ENCODE measurements at places on chromosomes 6 and 20.

DNA sequence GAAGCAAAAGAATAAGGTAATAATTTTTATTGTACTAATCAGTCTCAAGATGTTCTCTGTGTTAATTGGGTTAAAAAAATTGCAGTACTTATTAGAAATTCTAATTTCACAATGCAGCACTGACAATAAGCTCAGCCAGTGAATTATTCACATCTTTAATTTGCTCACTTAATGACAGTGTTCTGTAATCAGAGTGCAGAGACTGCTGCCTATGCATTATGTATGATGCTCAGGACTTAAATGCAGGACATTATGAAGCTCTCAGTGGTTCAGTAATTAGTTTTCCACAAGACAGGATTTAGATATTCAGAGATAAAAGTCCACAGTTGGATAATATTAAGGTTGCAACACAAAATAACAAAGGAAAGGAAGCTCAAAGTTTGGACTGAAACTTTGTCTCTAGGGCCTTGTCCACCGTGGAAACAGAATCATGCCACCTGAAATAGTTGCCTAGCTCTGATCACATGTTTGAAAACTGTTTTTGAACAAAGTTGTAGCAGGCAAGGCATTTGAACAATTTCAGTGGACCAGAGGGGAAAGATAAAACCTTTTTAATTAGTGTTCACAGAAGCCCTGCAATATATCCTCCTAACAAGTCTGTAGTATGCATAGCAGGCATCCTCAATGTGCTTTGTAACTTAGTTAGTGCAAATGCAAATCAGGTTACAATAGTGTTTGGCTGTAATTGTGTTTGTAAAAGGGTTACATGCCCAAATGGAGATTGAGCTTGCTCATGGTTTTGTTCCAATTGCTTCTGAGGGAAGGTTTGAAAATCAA lies 23.7 kb upstream of the MMS22L start:
- DNase-seq, result no peak

DNA sequence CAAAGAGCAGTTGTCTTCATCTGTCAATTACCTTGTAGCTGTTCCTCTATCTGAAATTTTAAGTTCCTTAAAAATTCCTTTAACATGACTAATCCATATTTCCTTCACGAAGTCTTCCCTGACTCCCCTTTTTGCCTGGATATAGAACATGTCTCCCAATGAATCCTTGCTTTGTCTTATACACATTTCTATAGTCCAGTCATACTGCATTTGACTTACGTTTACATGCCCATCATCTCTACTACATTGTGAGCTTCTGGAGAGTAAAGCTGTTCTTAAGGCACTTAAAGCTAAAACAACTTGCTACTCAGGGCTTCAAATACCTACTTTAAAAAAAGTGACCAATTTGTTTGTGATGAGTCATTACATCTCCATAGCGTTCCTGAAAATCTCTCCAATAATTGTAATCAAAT lies 4.9 kb downstream of the REV3L start:
- no peak for DNase-seq

DNA sequence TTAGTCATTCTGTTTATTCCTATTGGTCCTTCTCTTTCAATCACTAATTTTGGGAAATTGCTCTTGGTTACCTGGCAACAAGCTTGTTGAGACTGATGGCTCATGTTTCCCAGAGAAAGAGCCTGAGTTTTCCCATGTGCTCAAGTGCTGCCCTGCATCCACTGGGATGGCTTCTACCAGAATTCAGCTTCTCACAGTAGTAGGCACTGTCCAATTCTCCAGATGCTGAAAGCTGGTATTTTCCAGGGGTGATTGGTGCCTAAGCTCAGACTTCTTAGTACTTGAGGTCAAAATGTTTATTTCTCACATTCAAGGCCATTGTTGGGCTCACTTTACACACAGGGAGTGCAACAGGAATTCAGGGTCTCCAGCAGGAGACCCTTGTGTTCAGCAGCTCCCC lies 29.1 kb upstream of the SLC2A12 start:
- DNase-seq, result no peak

DNA sequence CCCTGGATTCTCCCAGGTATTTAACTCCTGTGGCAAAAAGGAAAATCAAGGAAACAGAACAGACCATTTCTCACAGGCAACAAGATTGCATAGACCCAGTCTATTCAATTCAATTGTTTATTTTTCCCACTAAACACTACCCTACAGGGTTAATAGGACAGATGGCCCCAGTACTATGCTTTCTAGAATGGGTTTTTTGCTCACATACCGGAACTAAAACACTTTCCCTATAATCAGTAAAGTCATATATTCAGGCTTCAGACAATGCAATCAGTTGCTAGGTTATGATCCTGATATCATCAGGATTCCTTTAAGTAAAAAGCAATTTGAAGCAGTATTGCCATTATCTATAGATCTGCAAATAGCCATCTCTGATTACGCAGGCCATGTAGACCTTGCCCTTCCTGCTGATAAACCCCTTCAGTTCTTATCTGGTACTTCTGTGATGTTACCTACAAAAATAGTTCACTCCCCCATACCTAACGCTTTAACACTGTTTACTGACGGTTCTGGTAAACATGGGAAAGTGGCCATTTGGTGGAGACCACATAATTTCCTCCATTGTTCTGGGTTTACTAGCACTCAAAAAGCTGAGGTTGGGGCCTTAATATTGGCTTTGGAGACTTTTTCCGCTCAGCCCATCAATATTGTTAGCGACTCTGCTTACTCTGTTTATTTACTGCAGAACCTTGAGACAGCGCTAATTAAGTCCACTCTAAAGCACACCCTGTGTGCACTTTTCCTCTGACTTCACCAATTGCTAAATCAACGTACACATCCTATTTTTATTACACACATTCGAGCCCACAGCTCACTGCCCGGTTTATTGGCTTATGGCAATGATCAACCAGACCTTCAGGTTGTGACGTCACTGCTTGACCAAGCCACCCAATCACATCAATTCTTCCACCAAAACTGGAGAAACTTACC lies 666.0 kb downstream of the PHF3 start:
- no peak for DNase-seq

DNA sequence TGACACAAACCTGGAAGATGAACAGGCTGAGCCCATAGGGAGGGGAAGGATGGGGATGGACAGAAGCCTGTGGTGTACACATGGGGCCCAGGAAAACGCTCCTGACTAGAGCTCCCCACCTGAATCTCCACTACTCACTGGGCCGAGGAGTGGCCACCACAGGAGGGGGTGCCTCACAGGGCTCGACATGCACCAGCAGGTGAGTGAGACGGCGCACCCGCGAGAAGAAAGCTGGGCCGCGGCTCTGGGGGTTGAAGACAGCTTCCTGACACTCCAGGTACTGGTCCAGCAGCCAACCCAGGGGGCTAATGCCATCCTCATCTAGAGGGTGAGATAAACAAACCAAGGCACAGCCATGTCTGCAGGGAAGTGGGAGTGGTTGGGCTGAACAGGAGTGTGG lies 10.3 kb downstream of the CUL7 start:
- no peak for DNase-seq

DNA sequence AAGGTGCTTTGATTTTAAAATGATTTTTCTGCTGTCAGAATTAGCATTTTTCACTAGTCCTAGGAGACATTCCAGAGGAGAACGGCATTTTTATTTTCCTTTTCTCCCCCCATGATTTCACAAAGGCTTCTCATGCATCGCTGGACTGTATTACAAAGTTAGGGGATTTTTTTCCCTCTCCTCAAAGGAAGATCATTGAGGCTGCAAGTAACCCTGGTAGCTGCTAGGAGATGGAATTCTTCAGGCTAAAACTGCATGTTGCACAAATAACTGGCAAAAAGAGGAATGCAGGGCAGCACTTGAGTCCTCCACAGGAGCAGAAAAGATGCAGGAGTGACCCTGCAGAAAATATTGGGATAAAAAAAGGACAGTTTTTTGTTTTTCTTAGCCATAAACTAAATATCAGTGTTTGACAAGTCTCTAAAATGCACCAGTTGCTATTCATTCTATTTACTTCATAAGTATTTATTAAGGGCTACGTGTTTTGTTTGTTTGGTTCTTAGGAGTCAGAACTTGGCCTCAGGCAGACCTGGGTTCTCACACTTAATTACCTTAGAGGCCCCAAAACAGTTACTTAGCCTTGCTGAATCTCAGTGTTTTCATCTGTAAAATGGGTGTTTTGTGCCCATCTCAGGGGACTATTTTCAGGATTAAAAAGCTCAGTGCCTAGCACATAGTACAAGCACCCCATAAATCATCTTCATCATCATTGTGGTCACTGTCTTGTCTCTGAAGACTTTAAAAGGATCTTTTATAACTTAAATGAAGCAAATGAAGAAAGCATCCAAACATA lies 144.5 kb upstream of the ID4 start:
- no peak for DNase-seq

- no peak for DNase-seq
Observed at GRCh38 chr6:56756219-56756789, 113.6 kb upstream of the DST start.

DNA sequence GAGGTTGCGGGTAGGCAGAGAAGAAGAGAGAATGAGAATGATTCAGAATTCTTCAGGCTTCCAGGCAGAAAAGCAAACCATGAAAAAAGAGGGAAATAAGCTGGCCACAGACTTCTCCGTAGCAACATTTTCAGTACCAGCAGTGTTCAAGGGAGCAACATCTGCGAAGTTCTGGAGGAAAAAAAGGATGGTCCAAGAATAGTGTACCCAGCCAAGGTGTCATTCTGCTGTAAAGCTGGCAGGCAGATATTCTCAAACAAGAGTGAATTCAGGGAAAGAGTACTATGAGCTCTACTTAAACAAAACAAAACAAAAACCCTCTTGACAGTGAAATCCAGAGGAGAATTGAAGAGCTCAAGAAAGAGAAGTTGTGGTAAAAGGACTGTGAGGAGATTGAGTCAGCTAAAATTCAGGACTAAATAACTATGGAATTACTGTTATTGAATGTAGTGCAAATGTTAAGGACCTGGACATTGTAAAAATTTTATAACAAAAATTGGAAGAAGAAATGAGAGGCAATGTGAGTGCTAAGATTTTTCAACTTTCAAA lies 86.5 kb downstream of the ATRN start:
- DNase-seq, result no peak

GRCh38 chr6:22024973-22025467 lies 271.8 kb downstream of the PRL start:
- no peak for DNase-seq

GRCh38 chr6:124797224-124797623 lies 165.0 kb upstream of the RNF217 start:
- no peak for DNase-seq

- DNase-seq, result no peak
Observed at GRCh38 chr6:64250126-64250525, 614.5 kb downstream of the PHF3 start.

GRCh38 chr6:75065523-75065922 lies 140.3 kb downstream of the COL12A1 start:
- no peak for DNase-seq

GRCh38 chr6:168695701-168696100 lies 254.7 kb downstream of the SMOC2 start:
- no peak for DNase-seq

- DNase-seq, result no peak
Observed at GRCh38 chr6:36924131-36924530, 30.4 kb upstream of the PI16 start.

- no peak for DNase-seq
Observed at GRCh38 chr6:26599134-26599533, 2.4 kb downstream of the ABT1 start.

DNA sequence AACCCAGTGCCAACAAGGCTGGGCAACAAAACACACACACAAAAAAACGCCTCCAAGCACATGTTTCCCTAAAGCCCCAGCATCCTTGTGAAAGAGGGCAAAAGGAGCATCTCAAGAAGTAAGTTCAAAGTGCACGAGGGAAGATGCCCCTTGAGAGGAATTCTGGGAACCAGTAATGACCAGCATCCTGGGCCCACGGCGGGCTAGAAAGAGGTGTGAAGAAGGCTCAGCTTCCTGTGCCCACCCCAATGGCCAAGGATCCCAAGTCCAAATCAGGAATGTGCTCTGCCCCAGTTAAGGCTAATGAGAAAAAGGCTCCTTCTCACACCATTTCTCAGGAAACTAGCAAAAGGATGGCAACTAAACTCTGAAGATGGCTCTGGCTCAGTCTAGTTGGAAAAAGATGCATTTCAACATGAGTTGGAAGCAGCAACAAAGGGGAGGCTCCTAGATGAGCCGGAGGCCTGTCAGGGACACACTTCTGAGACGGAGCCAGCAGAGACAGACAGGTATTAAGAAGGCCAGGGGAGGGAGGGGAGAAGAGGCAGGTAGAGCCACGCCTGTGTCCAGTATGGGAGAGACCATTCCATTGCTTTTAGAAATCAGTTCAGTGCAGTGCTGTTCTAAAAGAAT lies 3.2 kb downstream of the RIMS4 start:
- DNase-seq, result no peak

- DNase-seq, result no peak
Observed at GRCh38 chr6:96466147-96466863, 55.3 kb upstream of the UFL1 start.

- DNase-seq, result no peak
Observed at GRCh38 chr20:32958574-32958973, 45.7 kb downstream of the SUN5 start.

DNA sequence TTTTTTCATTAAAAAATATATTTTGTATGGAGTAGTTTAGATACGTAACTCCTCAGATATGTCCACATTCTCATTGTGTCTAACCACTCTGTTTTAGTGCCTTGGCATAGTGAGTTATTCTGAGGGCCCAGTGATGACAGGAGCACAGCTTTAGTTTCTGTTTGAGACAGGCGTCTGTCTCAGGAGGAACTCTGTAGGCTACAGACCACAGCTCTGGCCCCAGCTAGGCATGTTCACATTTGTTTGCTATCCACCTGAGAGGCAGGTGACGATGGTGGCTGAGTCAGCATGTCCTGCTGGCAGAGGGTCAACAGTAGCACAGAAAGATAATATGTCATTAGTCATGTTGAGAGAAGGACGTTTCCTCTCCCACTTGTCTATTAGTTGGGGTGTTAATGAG lies 16.3 kb downstream of the LRRC1 start:
- DNase-seq, result no peak

DNA sequence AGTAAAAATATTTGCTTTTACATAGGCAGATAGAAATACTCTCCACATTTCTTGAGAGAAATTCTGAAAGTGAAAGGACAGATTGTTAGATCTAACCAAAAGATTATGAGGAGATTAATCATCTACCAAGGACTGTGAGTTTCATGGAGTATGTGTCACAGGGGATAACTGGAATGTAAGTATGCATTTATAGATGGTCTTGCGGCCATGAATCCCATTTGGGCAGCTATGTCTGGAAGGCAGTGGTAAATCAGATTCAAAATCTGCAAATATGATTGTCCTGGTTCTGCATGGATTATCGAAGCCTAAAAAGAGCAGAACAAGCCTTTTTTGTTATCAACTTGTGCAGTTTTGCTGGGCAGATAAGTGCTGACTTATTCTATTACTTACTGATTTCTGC lies 293.8 kb downstream of the RFPL4B start:
- DNase-seq, result no peak

GRCh38 chr6:27651371-27651732 lies 178.4 kb upstream of the ZNF184 start:
- DNase-seq, result no peak

- DNase-seq, result no peak
Observed at GRCh38 chr6:22149096-22149495, 147.7 kb downstream of the PRL start.

DNA sequence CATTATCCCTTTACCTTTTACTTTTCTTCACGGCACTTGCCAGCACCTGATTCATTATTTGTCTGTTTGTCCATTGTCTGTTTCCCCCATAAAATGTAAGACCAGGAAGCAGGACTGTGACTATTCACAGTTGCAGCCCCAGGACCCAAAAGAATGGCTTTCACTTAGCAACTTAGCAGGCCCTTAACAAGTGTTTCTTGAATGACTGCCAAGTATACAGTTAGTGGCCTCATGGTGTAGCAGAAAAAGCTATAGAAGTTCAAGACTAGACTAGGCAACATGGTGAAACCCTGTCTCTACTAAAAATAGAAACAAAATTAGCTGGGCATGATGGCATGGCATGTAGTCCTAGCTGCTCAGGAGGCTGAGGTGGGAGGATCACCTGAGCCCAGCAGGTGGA lies 4.3 kb downstream of the SLC26A8 start:
- DNase-seq, result no peak

Data from progenitor cell of endocrine pancreas (in vitro differentiated cells).